AG20443 (cell line): ENCODE measurements at places on chromosomes 7 and 10.

DNA sequence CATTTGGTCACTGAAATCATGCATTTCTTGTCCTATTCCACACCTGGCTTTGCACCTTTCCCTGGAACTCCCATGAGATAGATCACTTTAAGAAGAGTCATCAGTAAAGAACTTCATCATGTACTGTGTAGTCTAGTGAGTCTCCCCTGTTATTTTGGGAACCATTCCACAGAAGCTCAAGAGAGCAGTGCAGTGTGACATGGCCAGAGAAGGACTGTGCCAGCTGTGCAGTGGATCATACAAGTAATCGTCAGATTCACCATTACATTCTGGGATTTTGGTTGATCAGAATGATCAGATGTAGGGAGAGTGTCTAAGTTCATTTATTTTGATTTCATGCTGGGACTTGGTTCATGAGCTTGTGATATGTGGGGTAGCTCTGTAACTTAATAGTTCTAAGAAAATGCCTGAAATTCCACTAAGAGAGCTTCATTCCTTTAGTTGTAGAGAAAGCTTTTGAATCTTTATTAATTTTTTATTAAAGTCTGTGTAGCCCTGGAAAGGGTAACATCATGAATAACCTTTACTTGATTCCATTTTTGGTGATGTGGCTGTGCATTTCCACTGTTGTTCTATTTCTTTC lies 166.8 kb downstream of the SUGCT start:
- DNase-seq = peak; percentile 35

- no peak for DNase-seq
These were observed 631.1 kb upstream of the MBL2 start for GRCh38 chr10:53403688-53404087.

DNA sequence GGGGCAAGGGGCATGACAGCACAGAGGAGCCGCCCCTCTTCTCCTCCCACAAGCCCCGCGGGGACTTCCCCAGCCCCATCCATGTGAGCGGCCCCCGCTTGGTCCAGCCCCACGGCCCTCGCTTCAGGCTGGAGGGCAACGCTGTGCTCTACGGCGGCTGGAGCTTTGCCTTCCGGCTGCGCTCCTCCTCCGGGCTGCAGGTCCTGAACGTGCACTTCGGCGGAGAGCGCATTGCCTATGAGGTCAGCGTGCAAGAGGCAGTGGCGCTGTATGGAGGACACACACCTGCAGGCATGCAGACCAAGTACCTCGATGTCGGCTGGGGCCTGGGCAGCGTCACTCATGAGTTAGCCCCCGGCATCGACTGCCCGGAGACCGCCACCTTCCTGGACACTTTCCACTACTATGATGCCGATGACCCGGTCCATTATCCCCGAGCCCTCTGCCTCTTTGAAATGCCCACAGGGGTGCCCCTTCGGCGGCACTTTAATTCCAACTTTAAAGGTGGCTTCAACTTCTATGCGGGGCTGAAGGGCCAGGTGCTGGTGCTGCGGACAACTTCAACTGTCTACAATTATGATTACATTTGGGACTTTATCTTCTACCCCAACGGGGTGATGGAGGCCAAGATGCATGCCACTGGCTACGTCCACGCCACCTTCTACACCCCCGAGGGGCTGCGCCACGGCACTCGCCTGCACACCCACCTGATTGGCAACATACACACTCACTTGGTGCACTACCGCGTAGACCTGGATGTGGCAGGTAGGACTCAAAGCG lies 5.1 kb downstream of the AOC1 start:
- DNase-seq = no peak

DNA sequence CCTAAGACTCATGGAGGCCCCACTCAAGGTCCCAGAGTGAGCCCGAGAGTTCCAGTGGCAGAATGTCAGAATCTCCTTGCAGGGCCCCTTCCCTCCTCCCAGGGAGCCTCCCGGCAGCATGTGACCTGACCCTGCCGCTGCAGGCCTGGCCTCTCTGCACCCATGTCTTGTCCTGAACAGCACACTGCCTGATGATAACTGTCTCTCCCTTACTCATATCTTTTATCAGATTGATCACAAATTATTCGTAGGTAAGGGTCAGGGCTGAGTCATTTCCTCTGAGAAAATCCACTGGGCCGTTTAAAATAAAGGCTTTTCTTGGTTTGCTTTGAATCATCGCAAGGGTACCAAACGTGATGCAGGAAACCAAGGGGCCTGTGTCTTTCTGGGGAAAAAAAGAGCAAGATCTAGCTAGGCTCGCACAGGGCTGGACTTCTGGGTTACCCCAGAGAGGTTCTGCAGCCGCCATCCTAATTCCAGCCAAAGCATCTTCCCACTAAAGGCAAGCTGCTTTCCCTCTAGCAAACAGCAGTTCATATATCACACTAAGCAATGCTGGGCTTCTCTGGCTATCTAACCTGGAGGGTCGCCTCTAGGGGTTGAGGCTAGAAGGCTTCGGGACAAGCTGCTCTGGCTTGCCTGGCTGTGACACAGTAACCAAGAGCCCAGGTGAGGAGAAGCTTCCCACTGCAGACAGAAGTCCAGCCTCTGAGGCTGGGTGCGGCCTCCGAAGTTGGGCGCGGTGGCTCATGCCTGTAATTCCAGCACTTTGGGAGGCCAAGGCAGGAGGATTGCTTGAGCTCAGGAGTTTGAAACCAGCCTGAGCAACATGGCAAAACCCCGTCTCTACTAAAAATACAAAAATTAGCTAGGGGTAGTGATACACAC lies 104.9 kb downstream of the SPDYE5 start:
- peak; percentile 9 for DNase-seq

DNA sequence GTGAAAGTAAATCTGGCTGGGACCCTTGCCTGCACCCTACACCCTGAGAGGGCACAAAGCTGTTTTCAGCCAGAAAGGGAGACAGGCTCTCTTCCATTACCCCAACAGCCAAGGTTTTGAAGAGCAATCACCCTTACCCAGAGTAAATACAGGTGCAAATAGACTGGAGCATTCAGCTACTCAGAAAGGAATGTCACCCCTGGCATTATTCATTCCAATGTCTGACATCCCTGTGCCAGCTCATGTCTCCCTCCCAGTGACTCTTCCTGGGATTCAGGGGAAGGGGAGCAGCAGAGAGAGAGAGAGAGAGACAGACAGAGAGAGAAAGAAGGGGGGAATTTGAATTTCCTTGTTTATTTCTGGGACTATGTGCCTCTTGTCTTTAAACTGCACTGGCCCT lies 611.8 kb downstream of the SORCS3 start:
- no peak for DNase-seq

DNA sequence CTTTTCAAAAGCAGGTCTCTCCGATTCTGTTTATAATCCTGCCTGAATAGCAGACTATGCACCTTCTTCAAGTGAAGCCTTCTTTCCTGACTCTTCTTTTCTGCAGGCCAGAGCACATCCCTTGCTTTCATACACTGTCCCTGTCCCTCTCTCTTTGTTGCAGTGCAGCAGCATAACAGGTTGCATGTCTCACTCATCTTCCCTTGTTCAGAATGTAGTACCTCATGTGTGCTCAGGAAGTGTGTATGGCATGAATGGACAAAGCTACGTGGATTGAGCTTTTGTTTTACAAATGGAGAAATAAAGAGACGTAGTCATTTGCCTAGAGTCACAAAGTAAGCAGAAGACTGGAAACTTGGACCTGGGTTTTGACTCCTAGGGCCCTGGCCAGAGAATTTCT lies 68.0 kb downstream of the PTPRZ1 start:
- DNase-seq = no peak

GRCh38 chr10:33052263-33052875 lies 94.3 kb upstream of the ITGB1 start:
- DNase-seq = no peak

DNA sequence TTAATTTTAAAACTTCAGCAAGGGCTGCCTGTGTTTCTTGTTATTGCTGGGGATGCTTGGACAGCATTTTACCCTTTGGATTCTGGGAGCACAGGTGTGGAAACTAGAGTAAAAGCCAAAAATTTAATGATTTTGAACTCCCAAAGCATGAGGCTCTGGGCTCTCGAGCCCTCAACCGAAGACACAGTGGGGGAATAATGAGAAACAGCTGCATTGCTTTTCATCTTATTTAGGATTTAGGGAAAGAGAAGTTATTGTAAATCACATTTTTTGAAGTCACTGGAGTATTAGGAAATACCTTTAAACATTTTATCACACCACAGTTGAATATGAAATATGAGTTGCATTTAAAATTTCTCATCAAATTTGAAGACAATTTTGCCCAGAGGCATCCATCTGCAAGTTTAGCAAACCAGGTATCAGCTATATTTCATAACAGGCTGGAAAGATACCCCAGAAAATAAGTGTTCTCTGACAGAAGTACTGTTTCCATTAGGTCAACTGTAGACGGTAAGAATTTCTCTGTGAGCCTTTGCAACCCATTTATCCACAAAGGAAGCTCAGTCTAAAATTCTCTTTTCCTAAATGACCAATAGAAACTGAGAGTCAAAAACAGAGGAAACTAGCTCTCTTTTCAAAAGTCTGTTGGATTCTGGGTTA lies 290.6 kb upstream of the PHYHIPL start:
- no peak for DNase-seq

DNA sequence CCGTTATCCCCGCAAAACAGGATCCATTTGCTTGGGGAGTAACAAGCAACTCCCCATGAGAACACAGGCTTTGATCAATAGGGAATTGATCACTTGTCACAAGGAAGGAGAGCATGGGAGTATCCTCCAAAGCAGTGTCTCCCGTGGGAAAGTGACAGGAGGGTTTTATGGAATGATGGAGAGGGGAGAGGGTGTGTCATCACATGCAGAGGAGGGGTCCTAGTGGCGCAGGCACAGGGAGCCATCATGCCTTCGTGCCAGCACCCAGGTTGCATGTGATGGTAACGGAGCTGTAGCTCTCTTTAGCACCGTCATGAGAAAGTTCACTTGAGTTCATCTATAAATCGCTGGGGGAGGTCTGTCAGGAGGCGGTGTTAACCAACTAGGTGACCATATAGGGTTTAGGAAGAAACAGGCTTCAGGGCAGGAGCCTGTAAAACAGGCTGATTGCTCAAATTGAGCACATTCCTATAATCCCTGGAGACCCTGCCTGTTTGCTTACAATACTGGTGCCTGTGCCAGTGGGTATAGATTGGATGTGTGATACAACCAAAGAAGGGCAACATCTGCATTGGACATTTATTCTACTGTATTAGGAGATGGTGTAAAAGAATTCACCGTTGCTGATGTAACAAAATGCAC lies 428.5 kb downstream of the GALNT17 start:
- DNase-seq = no peak

DNA sequence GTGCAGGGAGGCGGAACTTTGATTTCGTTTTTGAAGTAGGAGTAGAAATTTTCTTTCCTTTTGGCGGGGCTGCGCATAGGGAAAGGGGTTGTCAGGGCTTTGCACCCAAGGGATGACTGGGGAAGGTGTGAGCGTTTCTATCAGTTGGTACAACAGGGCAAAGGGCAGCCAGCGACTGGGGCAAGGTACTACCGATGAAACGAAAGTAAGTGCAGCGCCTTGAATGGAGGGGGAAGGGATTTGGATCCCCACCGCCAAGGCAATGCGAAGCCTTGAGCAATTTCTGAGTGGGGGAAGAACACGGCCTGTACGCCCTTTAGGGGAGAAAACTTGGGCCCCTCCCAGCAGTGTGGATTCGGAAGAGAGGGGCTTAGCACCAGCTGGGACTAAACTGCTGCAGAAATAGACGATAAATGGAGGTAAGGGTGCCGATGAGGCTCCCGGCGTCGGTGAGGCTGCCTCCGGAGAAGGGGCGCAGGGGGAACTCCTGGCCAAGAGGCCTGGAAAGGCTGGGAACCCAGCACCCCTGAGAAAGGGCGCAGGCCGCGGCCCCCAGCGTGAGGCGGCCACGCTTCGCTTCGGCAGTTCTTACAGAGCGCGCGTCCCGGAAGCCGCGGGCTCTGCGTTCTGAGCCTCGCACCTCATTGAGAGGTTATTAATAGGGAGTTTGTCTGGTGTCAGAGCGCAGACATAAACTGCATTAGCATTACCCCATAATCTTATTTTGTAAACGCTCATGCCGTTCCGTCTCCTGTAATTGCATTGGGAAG lies 10.0 kb upstream of the TLX1 start:
- no peak for DNase-seq

DNA sequence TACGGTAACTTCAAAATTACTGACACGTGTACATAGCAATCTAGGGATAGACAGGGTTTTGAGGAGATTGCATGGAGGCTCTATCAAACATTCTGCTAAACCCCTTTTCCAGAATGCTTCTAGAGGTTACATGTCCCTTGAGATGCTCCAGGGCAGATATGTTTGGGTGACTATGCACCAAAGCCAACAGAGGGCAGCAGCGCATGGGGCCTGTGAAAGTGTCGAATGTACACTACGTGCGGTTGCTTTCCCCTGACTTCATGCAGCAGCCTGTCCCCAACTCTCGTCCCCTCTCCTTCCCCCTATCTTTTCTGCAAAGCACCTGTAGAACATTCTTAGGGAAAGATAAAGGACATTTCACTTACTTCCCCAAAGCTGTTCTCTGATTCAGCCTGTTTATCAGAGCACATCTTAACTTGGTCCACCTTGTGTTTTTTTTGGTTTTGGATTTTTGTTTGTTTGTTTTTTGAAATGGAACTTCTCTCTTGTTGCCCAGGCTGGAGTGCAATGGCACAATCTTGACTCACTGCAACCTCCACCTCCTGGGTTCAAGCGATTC lies 90.2 kb downstream of the UBE3C start:
- peak; percentile 25 for DNase-seq

DNA sequence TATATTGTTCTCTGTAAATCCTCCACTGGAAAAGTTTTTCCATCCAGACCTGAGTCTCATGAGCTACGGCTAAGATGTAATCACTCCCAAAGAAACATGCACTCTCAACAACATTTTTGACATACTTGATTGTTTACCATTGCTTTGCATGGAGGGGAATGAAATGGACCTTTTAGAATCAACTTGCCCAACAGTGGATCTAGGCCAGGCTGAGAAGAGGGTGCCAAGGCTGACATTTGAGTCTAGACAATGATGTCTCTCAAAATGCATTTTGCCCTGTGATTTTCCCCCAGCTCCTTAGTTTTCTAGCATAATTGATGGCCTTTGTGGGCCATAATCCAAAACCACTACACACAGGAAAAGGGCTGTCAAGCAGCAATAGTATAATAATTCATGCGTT lies 297.9 kb upstream of the KLF6 start:
- no peak for DNase-seq

DNA sequence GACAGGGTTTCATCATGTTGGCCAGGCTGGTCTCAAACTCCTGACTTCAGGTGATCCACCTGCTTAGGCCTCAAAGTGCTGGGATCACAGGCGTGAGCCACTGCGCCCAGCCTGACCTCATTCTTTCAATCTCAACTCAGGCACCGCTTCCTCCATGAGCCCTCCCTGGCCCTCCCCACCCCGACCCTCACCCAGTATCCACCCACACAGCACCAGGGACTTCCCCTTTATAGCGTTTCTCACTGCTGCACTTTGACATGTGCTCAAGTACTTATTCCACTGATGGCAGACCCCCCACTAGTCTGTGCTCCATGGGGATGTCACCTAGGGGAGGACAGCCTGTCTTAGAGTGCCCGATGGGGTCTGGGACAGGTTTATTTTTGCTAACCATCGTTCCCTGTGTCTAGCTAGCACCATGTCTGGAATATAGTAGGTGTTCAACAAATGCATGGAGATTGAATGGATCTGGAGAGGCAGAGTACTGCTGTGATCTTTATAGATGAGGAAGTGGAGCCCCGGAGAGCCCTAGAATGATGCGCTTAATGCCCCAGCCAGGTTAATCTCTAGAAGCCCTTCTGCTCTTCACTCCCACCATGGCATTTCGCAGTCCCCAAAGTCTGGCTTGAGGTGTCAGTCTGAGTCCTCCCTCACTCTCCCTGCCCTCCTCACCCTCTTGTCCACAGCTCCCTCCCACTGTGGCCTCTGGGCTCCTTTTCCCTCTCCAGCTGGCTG lies 258.8 kb downstream of the RPS24 start:
- no peak for DNase-seq
